ENCODE measurements at places on chromosomes 6 and 20.

DNA sequence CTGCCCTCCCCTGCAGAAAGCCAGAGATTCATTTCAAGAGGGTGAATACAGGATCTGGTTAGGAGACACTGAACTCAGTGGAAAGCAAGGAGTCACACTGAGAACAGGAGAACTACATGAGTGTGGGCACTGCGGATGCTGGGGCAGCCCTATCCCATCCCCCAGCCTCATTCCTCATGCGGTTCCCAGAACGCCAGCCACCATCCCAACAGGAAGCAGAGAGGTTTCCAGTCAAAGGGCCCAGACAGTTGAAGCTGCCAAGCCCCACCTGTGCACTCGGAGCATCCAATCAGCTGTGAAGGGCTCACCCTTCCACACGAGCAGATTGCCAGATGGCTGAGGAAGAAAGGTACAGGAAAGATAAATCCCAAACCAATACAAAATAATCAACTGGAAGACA is 50.7 kb upstream of the PRND start:
- no peak for DNase-seq

DNA sequence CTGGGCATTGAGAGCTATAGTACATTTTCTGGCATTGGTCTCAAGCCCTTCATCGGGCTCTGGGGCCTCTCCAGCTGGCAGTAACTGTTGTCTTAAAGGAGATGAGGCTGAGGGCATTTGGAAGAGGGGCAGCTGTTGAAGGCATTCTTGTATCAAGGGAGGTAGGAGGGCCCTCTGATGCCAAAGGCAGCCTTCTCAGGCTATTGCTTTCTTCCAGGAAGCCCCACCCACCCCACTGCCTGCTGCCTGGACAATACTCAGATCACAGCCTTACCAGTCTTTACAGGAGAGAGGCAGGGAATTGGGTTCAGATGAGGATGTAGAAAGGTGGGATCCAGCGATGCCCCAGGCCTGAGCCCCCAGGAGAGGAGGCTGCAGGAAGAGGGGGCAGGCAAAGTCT is 46.0 kb downstream of the CPXM1 start:
- DNase-seq: no peak

GRCh38 chr6:35168461-35168861 is 27.3 kb upstream of the TCP11 start:
- no peak for DNase-seq

DNA sequence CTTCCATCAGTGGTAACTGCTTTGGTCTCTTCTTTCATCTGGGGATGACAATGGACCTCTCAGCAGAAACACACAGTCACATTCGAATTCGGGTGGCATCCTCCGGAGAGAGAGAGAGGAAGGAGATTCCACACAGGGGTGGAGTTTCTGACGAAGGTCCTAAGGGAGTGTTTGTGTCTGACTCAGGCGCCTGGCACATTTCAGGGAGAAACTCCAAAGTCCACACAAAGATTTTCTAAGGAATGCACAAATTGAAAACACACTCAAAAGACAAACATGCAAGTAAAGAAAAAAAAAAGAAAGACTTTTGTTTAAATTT is 6.1 kb downstream of the EDN1 start:
- DNase-seq: no peak

DNA sequence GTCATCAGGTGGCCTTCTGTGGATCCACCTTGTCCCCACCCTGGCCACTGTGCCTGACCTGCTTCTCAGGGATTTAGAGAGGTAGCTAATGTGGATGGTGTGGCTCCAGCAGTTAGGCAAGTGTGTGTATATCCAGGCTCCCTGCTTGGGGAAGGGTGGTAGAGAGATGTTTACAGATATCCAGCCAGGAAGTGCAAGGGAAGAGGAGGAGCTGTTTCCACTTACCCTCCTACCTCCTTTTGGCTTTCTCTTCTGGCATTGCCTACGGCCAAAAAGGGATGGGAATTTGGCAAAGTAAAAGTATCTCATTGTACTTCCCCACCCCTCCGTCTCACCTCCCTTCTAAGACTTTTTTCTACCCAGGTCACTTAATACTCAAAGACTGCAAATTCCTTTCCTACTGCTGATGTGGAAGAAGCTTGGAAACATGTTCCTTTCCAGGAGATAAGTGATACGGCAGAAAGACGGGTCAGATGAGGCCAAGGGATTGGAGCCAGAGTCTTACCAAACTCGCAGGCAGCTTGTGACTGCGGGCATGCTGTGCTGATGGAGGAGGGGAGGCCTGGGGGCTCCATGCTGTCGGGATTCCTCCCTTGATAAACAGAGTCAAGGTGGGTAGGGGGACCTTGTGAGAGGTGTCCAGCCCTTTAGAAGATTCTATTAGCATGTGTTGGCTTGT is 253.4 kb downstream of the PRL start:
- no peak for DNase-seq

DNA sequence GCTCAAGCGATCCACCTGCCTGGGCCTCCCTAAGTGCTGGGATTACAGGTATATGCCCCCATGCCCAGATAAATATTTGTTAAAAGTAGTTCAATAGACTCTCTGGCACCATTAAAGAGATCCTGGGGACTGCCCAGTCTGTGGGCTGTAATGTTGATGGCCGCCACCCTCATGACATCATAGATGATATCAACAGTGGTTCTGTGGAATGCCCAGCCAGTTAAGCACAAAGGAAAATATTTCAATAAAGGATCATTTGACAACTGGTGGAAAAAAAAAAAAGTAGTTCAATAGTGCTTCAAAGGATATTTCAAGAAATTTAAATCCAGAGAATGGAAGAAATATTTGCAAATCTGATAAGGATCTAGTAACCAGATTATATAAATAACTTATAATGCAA is 1.5 kb upstream of the CRIP3 start:
- DNase-seq: no peak

DNA sequence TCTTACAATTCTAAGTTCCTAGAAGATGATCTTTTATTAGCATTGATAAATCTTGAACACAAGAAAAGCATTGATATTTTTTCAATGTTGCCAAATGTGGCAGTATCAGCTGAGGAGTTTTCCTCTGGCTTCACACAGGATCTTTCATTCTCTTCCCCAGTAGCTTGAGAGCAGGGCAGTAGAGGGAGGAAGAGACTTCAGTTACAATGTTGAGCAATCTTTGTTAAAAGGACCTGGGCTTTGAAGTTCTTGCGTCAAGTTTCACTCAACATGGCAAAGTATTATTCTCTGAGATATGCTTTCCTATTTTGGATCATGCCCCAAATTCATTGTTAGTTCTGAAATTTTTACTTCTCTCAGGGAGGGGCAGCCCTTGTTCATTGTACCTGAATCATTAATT is 238.0 kb downstream of the COL12A1 start:
- no peak for DNase-seq

GRCh38 chr6:32679492-32679891 is 13.0 kb upstream of the HLA-DQB1 start:
- no peak for DNase-seq

DNA sequence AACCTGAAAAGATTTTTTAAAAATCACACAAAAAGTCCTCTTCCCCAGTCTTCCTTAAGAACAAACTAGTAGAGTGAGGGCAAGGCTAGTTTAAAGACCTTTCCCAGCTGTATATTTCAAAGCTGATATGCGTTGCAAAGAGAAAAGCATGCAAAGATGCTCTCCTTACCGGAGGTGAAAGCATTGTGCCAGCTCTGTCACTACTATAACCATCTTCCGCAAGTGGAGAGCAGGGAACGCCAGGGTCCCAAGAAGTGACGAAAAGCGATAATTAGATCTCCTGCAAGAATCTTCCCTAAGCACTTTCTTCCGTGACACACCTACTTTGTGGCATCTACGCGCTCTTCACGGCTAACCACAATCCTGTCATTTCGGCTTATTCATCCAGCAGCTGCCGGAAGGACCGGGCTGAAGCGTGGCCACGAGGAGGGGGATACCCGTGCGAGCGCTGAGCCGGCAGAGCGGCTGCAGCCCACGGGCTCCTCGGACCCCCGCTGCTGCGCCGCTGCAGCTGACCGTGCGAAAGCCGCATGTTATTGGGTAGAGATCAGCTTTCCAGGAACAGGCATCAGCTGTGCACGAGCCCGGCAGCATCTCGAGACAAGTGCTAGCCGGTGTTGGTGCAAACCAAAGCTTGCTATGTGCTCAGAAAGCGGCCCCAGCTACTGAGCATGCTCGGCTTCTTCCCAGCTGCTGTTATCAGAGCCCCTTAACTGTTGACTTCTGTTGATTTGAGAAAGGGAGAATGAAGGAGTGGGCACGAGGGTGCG is 57.2 kb upstream of the ARHGAP18 start:
- peak; percentile 87 for DNase-seq

GRCh38 chr6:44634321-44634720 is 246.8 kb downstream of the CDC5L start:
- no peak for DNase-seq

DNA sequence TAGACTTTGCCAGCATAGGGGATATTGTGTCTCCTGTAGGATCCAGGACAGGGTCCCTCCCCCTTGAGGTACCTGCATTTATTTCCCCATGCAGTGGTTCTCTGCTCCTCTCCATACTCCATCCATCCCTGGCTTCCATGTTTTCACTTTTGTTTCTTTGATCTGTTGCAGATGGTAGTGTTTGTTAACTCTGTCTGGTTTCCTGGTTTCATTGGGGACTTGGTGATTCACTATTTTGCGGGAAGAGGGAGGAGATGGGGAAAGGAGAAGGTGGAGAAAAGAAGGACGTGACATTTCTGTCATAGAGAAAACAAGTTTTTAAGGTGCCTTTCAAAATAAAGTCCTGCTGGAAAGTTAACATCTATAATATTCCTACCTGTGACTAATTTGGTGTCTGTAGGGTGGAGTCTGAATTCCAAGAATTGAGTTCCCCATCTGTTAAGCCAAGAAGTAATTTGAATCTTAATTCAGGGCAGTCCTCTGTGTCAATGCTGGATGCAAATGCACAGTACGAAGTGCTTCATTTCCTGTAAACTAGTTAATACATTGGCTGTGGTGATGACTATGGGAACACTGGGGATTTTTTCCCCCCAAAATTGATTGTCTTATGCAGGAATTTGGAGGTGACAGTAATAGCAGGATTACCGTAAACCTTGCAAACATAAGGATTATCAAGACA is 6.9 kb upstream of the RNF144B start:
- DNase-seq: no peak

DNA sequence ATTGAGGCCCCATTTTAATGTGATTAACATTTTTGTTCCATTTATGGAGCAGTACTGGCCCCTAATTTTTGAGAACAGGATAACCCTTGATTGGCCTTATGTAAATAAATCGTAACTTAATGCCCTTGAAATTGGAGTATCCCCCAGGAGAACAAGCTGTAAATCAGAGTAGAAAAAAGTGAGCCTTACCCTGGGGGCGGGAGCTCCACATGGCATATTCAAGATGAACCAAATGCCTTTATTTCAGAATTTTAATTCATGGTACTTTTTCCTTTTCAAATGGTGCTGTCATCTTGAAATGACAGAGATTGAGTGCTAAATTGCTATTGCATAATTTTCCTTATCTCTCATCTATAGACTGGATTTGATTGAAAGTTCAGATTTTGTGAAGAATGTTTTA is 809.5 kb upstream of the FLRT3 start:
- peak; percentile 53 for DNase-seq

GRCh38 chr6:123770247-123770949 is 33.3 kb upstream of the NKAIN2 start:
- DNase-seq: no peak

DNA sequence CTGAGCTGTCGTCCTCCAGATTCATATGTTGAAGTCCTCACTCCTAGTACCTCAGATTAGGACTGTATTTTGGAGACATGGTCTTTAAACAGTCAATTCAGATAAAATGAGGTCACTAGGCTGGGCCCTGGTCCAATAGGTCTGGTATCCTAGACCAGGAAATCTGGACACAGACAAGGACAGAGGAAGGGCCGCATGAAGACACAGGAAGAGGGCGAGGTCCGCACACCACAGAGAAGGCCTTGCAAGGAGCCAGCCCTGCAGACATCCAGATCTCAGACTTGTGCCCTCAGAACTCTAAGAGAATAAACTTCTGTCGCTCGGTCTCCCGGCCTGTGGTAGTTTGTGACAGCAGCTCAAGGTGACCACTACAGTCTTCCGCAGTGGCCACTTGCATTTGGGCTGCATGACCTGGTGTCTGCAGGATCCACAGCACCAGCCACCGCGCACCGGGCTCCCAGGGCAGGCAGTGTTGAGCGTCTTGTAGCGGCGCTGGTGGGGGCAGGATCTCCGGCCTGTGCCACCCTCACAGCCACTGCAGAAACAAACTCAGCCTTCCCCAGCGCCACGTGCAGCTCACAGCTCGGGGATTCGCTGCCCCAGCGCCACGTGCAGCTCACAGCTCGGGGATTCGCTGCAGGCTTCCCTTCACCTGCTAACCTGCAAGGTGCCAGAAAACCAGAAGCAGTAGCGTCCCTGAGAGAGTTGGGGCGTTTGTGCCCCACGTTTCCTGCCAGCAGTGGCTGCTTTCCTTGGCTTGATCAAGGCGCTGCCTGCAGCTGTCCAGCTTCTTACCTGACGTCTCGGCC is 6.0 kb upstream of the RBM38 start:
- DNase-seq: no peak

- no peak for DNase-seq
These were observed 90.8 kb upstream of the FOXP4 start for GRCh38 chr6:41455410-41455809.

DNA sequence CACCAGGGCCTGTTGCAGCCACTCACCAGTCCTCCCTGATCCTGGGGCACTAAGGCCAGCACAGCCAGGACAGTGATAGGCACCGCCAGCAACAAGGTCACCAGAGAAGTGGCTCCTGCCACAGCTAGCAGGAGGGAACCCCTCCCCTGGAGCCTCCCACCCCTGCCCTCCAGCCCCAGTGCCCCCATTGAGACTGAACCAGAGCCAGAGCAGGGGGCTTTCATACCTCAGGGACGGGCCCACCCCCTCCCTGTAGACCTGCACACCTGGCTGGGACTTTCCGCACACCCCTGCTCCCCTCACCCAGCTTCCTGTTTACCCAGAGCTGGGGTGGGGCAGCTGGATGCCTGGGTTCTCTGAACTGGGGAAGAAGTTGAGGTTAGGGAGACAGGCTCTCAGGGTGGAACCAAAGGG is at the start of gene LTB:
Gene LTB, minus strand, starts transcription at position 195 of the 414 bp plus-strand sequence. Its CDS starts 7 bp downstream, at position 188.
- no peak for DNase-seq

DNA sequence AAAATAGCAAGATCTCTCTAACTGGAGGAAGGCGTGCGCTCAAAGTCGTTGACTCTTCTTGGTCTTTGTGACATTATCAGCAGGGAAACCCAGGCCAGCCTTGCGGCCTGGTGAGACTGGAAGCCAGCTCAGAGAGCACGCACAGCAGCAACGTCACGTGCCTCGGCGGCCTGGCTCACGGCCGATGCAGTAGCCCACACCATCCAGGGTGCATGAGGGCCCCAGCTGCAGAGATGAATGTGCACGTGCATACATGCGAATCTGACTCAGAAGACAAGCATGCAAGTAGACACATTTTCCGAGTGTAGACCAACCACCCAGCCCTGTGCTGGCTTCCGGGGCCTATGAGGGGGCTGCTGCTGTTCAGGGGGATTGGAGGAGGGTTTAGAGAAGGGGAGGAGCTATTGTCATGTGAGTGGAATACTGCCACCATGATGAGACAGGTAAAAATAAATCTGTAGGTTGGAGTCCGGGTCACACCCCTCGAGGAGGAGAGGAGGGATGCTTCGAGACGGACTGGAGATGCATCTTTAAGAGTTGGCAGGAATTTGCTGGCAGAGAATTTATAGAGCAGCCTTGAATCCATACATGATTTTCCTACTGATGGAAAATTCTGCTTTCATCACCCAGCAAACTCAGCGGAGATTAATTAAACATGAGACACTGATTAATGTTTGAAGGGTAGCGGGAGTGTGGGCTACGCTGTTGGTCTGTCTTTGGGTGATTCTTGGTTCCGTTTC is 388.2 kb downstream of the CDH4 start:
- DNase-seq: no peak

Data from NCI-H1105 treated with DMSO at 0.1 percent for 48 hours (cell line).